CD4-positive, alpha-beta T cell treated with Interleukin-10 for 1 hour (primary cell): ENCODE measurements at places on chromosomes 1 and 21.

GRCh38 chr1:227685807-227686206 lies 49.3 kb downstream of the JMJD4 start:
- DNase-seq, result no peak

GRCh38 chr1:183920651-183921050 lies 115.7 kb downstream of the RGL1 start:
- DNase-seq, result no peak

- DNase-seq, result no peak
Measured at GRCh38 chr1:159895836-159896545, 4.0 kb downstream of the CFAP45 start.

DNA sequence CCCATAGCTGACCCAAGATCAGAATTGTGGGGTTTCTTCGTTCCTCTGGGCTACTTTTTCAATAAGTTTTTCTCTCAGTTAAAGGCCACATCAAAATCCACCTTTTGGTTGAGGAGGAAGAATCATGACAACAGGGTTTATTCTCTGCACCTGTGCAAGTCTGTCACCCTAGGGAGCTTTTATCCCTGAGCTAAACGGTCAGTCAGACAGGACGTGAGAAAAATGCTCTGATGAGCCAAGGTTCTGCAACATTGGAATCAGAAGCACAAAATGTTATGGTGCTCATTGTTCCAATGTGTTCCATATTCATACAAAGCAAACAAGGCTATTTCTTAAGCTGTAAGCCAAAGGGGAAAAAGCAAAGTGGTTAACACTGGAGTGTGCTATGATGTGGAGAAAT lies 7.4 kb upstream of the ERICH3 start:
- no peak for DNase-seq

GRCh38 chr21:20443558-20444155 lies 554.6 kb upstream of the NCAM2 start:
- no peak for DNase-seq

- no peak for DNase-seq
Measured at GRCh38 chr1:95097426-95097825, 19.7 kb upstream of the TLCD4 start.

DNA sequence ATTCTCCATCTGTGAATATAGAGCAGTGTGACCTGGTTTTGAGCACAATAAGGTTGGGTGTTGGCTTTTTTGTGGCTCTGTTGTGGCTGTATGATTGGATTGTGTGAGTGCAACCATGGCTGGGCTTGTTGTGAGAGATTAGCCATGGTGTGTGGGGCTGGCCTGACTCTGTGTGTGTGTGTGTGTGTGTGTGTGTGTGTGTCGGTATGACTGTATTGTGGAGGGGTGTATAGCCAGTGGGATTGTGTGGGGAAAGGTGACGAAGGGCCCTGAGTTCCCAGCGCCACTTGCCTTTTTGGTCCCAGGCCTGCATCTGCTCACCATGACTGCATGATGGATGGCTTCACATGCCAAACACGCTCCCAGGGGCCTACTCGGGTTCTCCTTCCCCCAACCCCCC lies 5.9 kb upstream of the SLC6A9 start:
- no peak for DNase-seq

DNA sequence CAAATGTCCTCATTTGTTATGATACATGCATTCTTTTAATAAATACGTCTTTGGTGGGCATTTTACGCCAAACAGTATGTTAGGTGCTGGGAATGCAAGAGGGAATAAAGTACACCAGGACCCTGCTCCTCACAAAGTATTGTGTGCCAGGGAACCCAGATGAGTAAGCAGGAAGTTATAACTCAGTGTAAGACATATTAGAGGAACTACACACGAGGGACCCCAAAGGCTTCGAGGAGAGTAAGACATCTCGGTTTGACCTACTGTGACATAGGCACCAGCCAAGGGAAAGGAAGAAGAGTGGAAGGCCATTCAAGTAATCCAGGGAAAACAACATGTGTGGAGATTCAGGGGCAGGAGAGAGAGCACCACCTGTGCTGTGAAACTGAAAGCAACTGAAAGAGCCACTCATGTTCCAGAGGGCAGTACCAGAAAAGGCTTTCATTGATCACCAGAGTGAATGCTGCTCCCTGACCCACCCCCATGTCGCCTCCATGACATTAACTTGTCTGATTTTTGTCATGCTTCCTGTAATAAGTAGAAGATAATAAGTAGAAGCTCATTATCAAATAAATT lies 542.5 kb upstream of the PKN2 start:
- DNase-seq, result no peak

GRCh38 chr1:197911111-197911856 lies 5.9 kb upstream of the LHX9 start:
- no peak for DNase-seq

GRCh38 chr1:230866171-230867070 lies 1.9 kb downstream of the C1orf198 start:
- no peak for DNase-seq

DNA sequence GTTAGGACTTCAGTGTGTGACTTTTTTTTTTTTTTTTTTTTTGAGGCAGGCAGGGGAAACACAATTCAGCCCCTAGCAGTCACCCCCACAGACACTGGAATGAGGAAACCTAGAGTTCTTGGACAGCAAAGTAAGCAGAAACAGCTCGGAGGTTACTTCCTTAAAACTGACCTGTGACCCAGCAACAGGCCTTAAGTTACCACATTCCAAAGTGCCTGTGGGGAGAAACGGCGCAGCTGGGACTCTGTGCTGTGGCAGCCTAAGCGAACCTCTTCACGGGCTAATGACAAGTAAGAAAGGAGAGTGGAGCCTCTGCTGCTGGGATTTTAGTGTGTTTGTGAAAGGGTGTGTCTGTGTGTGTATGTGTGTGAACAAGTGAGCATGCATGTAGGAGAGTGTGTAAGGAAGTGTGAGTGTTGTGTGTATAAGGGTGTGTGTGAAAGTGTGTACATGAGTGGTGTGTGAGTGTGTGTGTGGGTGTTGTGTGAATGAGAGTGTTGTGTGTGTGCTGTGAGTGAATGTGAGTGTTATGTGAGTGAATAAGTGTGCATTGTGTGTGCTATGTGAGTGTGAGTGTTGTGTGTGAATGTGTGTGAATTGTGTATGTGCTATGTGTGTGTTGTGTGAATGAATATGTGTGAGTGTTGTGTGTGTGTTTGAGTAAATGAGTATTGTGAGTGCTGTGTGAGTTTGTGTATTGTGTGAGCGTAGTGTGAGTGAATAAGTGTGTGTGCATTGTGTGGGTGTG lies 180.8 kb downstream of the BRINP2 start:
- no peak for DNase-seq

DNA sequence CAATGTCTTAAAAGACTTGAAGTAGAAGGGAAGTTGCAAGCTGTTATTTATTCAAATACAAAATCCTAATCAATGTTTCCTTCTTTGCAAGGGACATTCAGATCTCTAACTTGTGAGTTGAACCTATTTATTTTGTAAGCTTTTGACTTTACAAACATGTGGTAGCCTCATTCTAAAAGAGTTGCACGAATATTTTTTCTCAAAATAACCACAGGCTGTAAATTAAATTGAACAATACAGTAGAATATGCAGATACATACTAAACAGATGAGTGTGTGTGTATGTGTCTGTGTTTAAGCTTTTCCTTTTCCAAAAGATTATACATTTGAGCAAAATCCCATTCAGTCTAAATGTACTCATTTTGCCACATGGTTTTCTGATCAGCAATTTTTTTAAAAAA lies 4.8 kb upstream of the DYNLT5 start:
- no peak for DNase-seq

GRCh38 chr1:182046763-182047162 lies 14.7 kb downstream of the ZNF648 start:
- no peak for DNase-seq

DNA sequence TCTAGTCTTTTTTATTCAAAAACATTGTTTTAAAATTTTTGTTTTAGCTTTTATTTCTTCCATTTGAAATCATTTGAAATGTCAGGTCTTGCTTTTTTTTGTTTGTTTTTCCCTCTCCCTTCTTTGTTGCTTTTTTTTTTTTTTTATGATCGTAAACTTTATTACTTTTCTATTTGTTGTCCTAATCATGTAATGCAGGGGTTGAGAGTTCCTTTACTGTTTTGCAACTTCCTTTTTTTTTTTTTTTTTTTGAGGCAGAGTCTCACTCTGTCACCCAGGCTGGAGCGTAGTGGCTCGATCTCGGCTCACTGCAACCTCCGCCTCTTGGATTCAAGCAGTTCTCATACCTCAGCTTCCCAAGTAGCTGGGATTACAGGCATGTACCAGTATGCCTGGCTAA lies 24.8 kb downstream of the IVNS1ABP start:
- DNase-seq, result no peak

- DNase-seq, result no peak
Measured at GRCh38 chr1:245946905-245947304, 560.2 kb downstream of the SMYD3 start.

- no peak for DNase-seq
Measured at GRCh38 chr1:171506525-171507304, 21.4 kb downstream of the PRRC2C start.

DNA sequence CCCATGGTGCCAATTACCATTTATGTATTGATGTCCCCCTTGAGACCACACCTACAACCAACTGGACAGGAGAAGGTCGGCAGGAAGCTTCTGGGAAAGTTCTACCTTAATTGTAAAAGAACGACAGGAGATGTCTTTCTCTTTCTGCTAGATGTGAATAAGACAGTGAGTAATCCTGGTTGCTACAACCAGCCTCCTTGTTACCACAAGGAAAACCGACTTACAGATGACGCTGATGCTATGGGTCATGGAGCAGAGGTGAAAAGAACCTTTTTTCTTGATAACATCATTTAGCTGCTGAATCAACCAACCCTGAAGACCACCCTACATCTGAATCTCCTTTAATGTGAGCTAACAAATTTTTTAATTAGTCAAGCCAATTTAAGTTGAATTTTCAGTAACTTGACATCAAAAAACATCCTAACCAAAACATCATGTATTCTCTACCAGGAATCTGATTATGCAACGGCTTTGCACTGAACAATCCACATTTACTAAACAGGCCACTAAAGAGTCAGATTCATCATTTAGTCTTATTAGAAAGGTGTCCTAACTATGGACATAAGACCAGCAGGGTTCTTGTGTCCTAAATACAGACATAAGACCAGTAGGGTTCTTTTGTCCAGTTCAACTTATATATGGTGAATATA lies 23.0 kb downstream of the RGS2 start:
- no peak for DNase-seq

DNA sequence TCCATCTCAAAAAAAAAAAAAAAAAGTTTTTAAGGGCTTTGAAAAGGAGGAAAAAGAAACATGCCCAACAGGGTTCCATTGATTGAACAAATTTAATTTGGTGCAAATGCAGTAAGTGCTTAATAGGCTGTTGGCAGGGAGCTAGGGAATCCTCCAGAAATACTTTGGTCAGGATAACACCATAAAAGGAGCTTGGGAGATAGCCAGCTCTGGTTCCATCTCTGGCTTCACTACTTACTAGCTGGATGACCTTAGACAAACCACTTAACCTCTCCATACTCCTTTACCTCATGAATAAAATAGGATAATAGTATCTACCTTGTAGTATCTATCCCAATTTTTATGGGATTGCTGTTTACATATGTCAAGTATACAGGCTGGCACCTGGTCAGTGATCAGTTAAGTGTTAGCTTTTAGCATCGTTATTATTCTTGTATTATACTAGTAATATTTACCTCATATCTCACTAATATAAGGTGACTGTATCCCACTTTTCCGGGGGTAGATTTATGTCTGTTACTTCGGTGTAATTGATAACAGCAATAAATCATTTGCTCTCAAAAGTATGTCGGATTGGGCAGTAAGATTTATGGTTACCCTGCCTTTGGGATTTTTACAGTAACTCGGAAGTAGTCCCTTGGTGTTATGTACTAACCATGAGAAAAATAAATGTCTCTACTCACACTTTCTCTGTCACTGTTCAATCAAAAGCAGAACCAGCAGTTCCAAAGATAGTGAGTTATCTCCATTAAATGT lies 36.4 kb downstream of the BTG3 start:
- DNase-seq, result no peak

DNA sequence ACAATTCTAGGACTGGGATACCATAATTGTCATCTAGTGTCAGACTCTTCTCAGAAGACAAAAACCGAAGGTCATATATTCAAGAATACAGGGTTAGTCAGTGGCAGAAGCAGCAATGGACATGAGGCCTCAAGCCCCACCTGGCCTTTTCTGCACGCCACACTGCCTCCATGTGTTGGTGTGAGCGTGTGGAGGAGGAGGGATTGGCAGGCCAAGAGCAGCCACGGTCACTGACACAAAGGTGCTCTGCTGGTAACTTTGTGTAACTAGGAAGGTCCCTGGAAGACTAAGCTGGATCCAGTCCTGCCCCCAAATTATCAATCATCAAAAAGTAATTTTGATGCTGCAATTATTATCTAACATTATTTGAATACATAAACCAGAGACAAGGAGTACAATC lies 34.9 kb downstream of the HSF2BP start:
- no peak for DNase-seq
